ENCODE measurements at places on chromosomes 13 and 19.

DNA sequence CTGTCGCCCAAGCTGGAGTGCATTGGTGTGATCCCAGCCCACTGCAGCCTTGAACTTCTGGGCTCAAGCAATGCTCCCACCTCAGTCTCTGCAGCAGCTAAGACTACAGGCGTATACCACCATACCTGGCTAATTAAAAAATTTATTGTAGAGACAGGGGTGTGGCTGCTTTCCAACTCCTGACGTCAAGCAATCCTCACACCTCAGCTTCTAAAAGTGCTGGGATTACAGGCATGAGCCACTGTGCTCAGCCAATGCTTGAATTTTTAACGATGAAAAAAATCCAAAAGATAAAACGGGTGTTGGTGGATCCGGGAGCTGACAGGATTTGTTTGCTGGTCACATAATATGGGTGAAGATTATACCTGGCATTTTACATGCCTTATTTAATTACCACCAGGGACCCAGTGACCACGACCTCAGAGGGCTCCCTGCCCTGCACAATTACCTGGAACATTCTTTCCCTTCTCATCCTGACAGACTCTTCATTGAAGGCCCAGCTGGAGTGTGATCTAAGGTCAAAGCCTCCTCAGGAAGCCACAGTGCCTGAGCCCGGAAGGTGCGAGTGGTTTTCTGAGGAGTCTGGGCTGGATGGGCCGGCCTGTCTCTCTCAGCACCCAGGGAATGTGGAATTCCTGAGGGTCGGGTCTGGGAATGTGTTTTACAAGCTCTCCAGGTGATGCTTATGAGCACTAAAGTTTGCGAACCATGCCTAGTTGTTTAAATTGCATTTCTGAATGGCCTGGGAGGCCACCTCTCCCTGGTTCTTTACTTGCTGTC, 193.3 kb downstream of the USP12 start:
- no peak for DNase-seq

DNA sequence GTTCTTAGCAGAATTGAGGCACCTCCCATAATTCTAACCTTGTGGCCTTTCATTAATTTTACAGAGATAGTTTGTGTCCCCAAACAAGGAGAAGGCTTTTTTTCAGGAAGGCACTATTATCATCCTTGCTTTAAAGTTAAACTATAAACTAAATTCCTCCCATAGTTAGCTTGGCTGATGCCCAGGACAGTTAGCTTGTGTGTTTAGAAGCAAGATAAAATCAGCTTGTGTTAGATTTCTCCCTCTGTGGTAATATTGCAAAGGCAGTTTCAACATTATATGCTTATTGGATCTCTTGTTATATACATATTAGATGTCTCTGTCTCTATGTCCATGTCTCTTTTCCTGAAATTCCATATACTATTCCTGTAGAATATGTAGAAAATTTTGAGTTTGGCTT, 342.7 kb downstream of the TBC1D4 start:
- no peak for DNase-seq

DNA sequence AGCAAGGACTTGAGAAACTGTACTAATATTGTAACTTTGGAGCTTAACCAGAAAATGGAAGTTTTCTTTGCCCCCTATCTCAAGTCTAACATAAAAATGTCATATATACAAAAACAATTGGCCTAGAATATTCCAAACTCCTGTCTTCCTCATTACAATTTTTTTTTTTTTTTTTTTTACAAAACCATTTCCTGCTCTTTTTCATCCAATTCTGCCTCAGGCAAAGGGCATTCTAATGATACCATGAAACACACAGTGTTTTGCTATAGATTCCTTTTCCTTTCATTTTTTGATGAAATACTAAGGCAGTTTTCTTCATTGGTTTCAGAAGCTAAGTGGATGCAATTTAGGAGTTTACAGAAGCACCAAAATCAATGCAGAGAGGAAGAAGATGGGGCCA, 119.7 kb downstream of the LHFPL6 start:
- DNase-seq: no peak

GRCh38 chr13:100298691-100299090, 209.8 kb downstream of the PCCA start:
- DNase-seq: no peak

DNA sequence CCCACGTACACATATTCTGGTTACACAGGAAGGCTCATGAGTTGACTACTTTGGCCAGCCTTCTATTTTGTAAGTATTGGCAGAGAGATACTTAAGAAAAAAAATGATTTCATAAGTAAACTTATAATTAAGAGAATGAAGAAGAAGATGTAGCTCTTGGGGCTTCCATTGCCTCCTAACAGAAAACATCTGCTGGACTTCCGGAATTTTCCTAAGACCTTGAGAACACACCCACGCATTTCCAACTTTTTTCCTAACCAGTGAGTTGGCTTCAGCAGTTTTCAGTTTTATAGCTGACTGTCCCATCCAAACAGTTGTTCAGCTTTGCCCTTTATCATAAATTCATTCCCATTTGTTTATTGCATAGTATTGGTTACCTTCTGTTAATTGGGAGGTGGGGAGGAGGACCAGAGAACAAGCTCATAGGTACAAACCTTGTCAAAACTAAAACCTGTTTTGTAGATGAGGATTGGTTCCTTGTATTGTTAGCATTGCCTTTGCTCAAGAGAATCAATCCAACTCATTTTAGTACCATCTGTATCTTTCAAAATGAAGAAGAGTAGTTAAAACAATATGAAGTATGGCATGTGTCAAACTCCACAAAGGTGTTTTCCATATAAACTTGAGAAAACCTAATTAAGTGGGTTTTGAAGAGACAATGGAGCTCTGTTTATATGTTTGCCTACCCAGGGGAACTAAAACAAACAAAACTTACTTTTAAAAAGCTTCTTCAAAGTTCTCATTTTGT, 93.9 kb downstream of the COL4A2 start:
- no peak for DNase-seq

- no peak for DNase-seq
Observed at GRCh38 chr13:69202996-69203395, 904.6 kb upstream of the ATXN8OS start.

DNA sequence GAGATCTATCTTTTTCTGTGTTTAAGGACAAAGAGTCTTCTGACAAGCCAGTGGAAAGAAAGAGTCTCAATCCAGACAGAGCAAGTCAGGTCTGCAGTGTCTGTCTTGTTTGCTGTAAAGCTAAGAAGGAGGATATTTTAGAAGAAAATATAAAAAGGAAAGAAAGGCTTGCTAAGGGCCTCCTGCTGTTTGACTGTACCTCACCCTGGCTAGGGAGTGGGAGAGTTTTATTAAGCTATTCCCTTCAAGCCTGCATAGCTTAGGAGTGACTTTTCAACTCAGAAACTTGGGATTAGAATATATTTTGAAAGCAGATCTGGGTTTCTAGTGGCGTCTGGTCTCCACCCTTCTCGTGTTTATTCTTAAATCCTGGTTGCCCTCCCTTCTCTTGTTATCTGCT, 460.0 kb downstream of the COG6 start:
- no peak for DNase-seq

DNA sequence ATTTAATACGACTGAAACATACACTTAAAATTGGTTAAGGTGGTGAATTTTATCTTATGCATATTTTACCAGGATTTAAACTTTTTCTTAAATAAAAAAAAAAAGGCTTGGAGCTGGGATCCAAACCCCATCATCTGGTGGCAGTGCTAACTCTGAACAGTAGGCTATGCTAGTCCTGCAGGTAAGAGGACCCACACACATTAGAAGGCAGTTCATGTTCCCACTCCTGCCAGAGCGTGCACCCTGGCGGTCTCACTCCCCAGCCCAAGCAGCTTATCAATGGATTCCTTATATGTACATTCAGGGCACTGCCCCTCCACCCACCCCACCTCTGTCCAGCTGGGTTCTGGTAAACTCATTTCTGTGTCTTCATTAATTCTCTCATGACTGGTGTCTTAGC, 31.3 kb upstream of the CEBPA start:
- DNase-seq: no peak

- no peak for DNase-seq
Observed at GRCh38 chr13:66977161-66977560, 253.0 kb downstream of the PCDH9 start.

DNA sequence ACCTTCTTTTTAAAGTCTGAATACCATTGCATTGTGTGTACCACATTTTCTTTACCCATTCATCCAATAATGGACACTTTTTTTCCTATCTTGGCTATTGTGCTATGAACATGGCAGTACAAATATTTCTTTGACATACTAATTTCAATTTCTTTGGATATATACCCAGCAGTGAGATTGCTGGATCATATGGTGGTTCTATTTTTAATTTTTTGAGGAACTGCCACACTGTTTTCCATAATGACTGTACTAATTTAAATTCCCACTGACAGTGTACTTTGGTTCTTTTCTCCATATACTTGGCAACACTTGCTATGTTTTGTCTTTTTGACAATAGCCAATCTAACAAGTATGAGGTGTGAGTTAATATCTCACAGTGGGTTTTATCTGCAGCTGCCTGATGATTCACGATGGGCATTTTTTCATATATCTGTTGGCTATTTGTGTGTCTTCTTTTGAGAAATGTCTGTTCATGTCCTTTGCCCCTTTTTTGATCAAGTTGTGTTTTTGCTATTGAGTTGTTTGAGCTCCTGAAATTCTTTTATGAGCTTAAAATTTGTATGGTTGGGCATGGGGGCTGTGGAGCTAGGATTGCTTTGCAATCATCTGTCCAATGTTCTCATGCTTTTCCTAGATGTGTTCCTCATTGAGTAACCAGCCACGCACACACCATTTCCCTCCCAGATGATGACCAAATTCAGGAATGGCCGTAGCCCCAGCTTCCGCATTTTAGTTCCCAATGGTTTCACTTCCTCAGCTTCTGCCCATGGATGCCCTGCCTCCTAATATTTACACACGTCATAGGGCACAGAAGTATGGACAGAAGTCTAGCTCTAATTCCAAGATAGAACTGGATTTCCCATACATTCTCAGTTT, 380.0 kb upstream of the SGCG start:
- DNase-seq: no peak

All from omental fat pad (tissue), 4 donors.